Pulmonary artery endothelial cell (primary cell): ENCODE measurements at places on chromosomes 1 and 21. TPM values are rescaled to one million over a fixed set of nuclear protein-coding genes. Genes with fewer than 3 reads are reported as not detected.

Gene ROR1
- total RNA-seq = 2.5 and 3.3 TPM in 2 replicates

Gene LBR
- total RNA-seq = 73.9 and 123 TPM in 2 replicates

Gene TIE1
- 615 and 699 TPM in 2 replicates for total RNA-seq

Gene NCAM2
- total RNA-seq = 0.11 and 0.40 TPM in 2 replicates

Gene SELE
- total RNA-seq = 2.1 and 2.8 TPM in 2 replicates

Gene KPRP
- not detected in 2 replicates for total RNA-seq

Gene ADAM30
- total RNA-seq = not detected in 2 replicates

Gene IFI44L
- 3.8 and 4.7 TPM in 2 replicates for total RNA-seq

Gene MFSD2A
- total RNA-seq = 2.7 and 2.9 TPM in 2 replicates

Gene PLA2G2D
- total RNA-seq = not detected in 2 replicates

Gene TNFRSF8
- 0.20 and 0.32 TPM in 2 replicates for total RNA-seq

DNA sequence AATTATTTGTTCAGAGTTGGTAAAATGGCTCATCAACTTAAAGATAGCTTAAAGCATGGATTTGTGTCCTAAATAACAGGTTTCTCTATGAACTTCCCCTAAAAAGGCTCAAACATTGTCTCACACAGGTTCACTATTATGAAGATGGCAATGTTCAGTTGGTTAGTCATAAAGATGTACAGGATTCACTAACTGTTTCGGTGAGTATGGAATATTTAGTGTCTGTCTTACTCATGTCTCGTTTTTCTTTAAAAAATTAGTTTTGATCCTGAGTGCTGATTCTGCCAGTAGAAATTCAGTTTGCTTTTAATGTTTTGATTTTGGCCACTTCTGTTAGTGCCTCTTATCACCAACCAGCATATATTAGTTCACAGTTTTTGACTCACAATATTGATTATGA lies 7.5 kb upstream of the MOV10 start:
- DNase-seq = no peak

- no peak for DNase-seq
Measured at GRCh38 chr1:217088011-217088410, 364.8 kb upstream of the ESRRG start.

DNA sequence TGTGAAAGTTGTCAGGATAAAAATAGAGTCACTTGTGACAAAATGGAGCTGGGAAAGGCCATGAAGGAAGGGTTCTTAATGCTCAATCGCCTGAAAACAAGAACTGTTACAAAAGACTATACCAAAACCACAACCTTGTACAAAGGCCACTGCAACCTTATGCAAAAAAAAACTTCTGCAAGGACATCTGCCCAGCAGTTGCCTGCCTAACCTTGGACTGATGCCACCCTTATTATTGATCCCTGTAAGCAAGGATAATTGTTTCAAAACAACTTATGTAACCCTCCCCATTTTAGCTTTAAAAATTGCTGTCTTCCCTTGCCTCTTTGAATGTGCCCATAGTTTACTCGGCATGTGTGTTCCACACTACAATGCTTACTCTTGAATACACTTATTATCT lies 5.7 kb downstream of the ALG14 start:
- no peak for DNase-seq

- DNase-seq = no peak
Measured at GRCh38 chr1:82806133-82806532, 1005.4 kb downstream of the ADGRL2 start.

- DNase-seq = no peak
Measured at GRCh38 chr1:116127848-116128540, 16.8 kb downstream of the MAB21L3 start.

DNA sequence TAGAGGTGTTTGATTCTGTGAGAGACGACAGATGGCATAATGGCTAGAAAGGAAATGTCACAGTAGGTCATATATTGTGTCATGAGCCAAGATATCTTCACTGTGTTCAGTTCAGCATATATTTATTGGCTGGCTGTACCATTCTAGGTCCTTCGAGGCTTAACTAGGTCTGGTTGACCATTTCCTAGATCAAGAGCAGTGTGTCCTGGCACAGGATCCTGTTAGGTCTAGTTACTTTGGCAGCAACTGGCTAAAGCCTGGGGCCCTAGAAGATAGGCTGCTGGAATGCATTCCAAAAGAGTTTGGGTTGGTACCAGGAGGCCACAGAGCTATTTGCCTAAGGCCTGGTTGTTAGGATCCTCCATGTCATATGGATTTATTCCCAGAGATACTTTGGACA lies 20.9 kb downstream of the ZBTB40 start:
- no peak for DNase-seq

GRCh38 chr1:30526652-30527345 lies 196.6 kb downstream of the MATN1 start:
- DNase-seq = no peak

DNA sequence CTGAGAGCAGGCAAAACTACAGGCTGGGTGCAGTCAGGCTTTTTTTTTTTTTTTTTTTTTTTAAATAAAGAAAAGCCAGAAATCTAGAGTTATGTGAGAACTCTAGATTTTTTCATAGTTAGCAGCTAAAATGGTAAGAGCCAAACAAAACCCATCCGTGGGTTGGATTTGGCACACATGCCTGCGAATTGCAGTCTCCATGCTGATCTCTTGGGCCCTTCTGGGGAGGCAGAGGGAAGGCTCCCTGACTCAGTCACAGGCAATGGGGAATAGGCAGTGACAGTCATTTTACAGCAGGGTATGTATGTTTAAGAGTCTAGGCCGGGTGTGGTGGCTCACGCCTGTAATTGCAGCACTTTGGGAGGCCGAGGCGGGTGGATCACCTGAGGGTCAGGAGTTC lies 2.6 kb downstream of the TXLNA start:
- DNase-seq = no peak

DNA sequence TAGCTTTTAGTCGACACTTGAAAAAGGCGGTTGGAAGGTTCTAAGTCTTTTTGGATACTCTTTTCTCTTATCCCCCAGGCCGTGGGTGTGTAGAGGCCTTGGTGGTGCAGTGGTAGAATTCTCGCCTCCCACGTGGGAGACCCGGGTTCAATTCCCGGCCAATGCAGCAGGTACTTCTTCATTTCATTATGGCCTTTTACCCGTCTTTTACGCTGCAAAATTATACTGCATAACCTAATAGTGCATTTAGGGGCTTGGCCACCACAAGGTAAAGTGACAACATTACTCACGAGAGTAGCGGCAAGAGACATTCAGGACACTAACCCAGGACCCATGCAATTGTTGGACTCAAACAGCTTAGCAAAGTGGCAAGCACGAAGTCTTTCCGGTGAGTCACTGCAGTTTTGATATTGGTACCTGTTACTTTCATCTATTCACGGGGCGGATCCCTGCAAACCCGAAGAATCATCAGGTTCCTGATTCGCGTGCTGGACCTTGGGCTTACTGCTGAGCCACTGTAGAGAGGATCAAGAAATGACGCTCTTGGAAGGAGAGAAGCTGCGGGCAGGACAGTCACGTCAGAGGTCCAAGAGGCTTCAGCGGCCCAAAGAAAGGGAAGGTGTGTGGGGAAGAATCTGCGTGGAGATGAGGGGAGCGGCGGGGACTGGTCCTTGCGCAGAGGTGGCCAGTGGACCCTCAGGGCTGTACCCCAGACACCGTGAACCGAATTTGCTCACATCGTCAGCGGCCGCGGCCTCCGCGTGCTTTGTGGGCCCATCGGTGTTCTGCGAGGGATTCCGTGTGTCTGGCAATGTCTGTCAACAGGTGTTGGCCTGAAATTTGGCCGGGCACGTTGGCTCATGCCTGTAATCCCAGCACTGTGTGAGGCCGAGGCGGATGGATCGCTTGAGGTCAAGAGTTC lies 12.9 kb upstream of the RNU1-4 start:
- DNase-seq = no peak

DNA sequence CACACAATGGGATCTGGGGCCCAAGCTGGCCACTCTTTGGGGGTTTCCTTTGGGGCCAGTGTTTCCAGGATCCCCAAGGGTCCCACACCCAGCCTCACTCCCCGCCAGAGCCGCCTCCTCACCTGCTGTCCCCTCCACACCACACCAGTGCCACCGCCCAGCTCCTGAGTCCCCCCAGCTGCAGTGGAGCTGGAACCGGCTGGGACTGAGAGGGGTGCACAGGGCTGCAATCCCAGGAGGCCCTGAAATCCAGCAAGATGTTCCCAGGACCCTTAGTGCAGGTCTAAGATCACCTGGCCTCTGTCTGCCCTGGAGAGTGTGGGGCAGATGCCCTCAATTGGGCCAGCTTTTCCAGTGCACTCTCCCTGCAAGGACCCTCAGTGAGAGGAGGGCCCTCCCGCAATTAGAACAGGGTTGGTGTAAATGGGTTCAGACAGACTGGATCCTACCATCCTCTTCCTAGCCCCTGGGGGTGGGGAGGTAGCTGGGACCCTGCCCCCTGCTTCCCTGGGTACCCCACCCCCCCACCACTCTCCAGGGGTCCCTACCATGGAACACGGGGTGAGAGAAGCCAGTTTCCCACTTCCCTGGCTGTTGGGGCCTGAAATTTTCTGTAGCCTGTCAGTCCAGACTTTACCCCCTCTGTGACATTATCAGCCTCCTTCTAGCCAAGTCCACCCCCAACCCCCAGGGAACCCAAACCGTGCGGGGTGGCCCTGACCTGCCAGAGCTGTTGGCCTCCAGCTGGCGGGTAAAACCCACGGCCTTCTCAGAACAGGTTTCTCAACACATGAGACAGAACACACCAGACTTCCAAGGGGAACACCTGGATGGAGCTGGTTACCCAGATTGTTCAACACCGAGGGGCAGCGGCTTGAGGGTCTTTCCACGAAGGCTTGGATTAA lies 7.0 kb downstream of the KRTAP10-12 start:
- no peak for DNase-seq

DNA sequence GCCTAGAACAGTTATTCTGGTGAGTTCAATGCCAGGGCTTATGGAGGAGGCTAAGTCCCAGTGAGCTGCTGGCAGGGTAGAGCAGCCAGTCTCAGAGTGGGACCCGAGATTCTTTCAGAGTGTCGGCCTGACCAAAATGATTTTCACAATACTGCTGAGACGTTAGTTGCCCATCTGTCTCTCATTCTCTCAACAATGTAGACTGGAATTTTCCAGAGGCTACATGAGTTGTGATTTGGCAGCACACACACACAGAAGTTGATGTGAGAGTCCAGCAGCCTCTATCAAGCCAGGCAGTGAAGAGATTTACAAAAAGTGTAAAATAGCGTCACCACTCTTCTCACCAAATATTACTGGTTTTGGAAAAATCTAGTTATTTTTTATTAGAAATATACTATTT lies 21.7 kb downstream of the CACNA1S start:
- no peak for DNase-seq

GRCh38 chr1:16207318-16208269 lies 4.9 kb downstream of the ARHGEF19 start:
- no peak for DNase-seq

DNA sequence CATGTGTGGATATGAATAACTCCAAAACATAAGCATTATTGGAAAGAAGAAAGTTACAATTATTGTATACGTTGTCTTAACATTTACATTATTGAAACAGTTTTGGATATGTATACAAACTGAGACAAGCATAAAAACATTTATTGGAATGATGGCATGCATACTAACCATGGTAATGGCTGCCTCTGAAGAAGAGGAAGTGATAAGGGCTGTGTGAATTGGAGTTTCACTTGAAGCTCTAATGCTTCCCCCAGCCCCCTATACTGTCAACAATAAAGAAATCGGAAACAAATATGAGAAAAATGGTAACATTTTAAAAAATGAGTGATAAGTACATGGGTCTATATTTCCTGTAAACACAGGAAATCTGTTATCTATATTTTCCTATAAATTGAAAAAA lies 367.7 kb upstream of the DPYD start:
- no peak for DNase-seq

- no peak for DNase-seq
Measured at GRCh38 chr1:63931468-63931867, 157.7 kb downstream of the ROR1 start.

GRCh38 chr1:93670141-93670540 lies 11.5 kb downstream of the BCAR3 start:
- peak; percentile 88 for DNase-seq

- DNase-seq = no peak
Measured at GRCh38 chr1:28180306-28181305, 4.1 kb upstream of the PTAFR start.

DNA sequence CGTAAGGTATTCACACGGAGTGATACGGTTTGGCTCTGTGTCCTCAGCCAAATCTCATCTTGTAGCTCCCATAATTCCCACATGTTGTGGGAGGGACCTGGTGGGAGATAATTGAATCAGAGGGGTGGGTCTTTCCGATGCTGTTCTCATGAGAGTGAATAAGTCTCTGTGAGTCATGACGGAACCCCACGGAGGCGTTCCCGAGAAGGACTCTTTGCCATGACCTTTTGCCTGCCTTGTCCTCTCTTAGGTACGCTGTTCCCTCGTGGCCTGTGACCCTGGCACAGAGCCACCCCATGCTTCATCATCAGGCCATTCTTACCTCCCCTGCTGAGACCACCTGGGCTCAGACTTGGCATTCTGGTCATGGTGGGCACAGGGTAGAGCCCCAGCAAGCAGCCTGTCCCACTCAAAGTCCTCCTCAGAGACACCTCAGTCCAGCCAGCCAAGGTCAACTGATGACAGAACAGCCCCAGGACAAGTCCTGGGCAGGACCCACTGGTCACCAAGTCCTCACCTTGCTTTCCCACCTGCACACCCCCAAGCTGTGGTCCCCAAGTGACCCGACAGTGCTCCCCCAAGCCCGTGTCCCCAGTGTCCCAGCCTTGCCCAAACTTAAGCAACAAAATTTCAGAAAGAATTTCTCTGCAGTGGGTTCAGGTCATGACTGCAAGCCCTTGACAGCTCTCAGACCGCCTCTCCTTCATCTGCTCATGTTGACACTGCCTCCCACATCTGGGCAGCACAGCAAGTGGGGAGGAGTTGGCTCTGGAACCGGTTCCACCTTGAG lies 158.4 kb downstream of the ACTL8 start:
- no peak for DNase-seq

DNA sequence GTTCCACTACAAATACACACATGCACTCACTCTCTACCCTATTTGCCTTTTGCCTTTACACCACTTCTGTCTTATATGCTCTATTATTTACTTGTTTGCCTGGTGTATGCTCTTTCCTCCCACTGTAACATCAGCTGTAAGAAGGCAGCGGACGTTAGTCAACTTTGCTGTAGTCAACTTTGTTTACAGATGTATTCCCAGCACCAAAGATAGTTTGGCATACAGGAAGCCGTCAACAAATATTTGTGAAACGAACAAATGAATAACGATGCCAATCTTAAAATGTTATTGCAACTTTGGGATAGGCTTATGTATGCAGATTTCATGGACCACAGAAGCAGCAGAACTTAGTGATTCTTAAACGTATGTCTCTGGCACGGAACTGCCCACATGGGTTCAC lies 138.3 kb upstream of the GALNT2 start:
- DNase-seq = no peak

GRCh38 chr1:201275253-201275666 lies 8.0 kb upstream of the PKP1 start:
- DNase-seq = no peak
